NB4 (cell line): ENCODE measurements at places on chromosomes 7 and 10.

- DNase-seq = no peak
Observed at GRCh38 chr7:4823441-4824119, 38.2 kb downstream of the PAPOLB start.

GRCh38 chr10:63744060-63744941 lies 223.1 kb downstream of the REEP3 start:
- no peak for DNase-seq

DNA sequence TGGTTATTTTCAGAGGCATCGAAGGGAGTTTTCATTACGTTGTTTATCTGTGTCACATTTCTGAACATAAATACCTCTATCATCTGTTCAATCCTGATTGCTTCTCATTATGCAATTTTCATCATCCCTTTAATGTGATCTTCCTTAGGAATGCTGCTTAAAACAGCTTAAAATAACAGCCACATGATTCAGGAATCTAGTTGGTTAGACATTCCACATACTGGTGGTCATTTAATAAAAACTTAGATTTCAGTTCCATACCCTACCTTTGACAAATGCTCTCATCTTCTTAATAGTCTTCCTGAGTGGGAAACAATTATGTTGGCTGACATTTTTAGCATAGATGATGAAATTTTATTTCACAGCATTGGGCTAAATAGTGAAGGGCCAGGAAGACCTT lies 191.3 kb upstream of the CDCA7L start:
- DNase-seq = no peak

DNA sequence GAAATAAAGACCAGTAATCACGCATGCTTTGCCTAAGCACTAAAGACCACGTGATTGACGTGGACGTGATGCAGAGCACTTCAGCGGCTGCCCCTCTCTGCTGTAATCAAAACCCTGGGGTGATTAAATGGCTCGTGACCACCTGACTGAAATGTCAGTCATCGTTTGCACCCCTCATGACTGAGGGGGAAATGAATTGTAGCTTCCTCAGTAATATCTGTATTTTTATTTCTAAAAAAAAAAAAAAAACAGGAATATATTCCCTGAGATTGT lies 148.1 kb upstream of the RSU1 start:
- DNase-seq = no peak

GRCh38 chr10:79333513-79333912 lies 13.8 kb upstream of the PPIF start:
- DNase-seq = no peak

- peak; percentile 29 for DNase-seq
Observed at GRCh38 chr7:134016223-134016941, 110.8 kb upstream of the LRGUK start.

DNA sequence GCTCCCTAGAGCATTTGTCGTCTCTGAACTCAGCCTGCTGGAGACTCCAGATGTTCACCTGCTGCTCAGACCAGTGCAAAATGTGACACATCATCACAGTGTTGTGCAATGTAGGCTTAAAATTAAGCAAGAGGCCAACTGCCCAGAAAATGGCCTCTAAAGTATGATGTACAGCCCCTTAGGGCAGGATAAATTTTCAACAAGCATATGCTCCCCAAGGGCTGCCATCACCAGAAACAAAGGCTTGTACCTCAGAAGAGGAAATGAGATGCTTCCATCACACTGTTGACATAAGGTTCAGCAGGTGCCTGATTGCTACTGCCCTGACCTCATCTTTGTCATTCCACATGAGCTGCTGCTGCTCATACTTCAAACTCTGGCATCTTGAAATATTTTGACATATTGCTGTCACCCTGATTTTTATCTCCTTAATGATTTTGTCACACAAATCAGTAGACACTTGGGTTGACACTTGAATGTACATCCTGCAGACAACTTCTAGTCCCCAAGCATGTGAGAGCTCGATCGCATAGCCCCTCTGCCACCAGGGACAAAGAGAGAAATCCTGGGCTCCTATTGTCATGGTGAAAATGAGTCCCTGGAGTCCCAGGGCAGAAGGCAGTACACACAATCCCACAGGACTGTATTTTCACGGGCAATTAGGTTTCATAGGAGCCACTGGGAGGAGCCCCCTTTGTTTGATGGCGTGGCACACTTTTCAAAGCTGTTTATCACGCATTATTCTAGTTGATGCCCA lies 219.7 kb upstream of the STK17A start:
- DNase-seq = peak; percentile 72
